ENCODE measurements at places on chromosomes 13 and 19.

DNA sequence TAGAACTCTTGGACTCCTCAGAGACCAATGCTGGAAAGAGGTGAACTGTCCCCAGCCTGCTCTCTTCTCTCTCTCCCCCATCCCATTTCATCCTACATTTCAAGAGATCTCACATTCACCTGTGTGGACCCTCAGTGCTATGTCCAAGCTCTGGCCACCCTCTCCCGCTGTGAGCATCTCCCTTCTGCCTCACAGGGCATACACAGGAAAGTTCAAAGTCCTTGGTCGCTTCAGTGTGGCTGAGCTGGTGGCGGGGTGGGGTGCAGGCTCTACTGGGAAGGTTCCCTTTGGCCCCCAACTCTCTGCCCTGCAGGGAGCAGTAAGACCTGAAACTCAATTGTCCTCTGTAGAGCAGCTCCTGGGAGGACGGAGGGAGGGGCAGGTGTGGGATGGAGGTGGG lies 27.0 kb downstream of the SPTBN4 start:
- no peak for DNase-seq

GRCh38 chr19:17517898-17518297 lies 6.4 kb downstream of the PGLS start:
- DNase-seq, result no peak

GRCh38 chr19:2618611-2619010 lies 83.9 kb downstream of the GNG7 start:
- peak; percentile 71 for DNase-seq

DNA sequence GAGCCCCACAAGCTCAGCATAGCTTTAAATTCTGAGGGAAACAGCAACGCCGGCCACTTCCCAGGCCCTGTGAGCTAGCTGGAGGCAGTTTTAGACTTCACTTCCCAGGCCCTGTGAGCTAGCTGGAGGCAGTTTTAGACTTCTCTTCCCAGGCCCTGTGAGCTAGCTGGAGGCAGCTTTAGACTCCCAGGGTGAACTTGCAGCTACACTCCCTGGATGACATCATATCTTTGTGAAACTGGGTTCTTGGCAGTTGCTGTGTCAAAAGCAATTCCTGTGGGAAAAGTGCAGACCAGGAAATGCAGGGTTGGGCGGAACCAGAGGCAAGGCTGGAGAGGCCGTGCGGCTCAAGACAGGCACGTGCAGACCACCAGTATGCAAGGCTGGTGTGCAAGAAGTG lies 12.7 kb downstream of the SOX1 start:
- peak; percentile 1 for DNase-seq

DNA sequence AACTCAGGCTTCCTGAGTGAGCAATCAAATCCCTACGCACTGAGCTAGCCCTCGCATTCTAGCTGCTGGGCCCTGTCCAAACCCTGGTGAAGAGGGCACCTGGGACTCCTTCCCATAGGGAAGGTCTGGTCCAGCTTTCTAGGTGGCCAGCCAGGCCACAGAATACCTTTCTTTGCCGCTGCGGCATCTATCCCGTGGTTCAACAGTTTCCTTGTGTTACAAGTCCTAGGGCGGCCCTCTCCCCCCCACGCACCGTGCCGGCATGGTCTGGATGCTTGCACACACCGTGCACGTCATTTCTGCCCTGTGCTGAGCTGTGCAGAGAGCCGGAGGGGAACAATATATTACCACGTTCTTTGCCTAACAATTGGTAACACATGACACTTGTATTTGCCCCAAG lies 164.6 kb upstream of the TSHZ3 start:
- DNase-seq, result no peak

Data from bronchial epithelial cell (primary cell).